ENCODE measurements at places on chromosomes 7 and 10. TPM values are rescaled to one million over a fixed set of nuclear protein-coding genes. Genes with fewer than 3 reads are reported as not detected.

GRCh38 chr7:374706-375311, 84.8 kb downstream of the FOXL3 start:
- H3K4me3 ChIP-seq: no peak overlapping the region
- no peak overlapping the region for H3K27ac ChIP-seq
- H3K27me3 ChIP-seq: no peaks in the 10 kb centered on the region
- no peaks in the 10 kb centered on the region for H3K36me3 ChIP-seq

DNA sequence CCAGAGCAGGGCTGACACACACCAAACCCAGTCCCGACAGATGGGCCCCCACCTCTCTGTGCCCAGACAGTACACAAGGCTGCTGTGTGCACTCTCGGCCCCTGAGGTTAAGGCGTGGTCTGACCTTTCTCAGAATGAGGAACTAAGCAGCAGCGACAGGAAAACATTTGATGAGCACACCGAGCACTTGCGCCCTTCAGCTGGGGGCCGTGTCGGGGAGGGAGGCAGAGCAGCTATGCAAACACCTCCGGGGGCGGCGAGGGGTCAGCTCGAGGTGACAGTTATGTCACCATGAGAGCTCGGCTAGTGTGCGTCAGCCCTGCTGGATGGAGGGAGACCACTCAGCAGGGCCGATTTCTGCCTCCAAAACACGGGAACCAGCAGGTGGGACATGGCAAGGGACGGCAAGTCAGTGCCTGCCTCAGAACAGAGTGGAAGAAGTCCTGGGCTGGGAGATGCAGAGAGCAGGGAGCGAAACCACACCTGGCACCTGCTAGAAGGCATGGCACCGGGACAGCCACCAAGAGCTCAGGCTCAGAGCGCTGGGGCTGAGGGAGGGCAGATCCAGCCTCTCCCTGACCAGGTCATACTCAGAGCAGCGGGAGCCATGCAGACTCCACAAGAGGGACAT, 57.4 kb downstream of the CHST15 start:
- DNase-seq: no peak
- no peak overlapping the region for H3K27ac ChIP-seq
- H3K36me3 ChIP-seq: peaks cover 19% of the 10 kb centered on the region
- peaks cover 4% of the 10 kb centered on the region for H3K4me1 ChIP-seq
- no peaks in the 10 kb centered on the region for H3K27me3 ChIP-seq
- no peak overlapping the region for H3K4me3 ChIP-seq

GRCh38 chr10:132786884-132787494, 1.0 kb upstream of the NKX6-2 start:
- H3K4me1 ChIP-seq: no peaks in the 10 kb centered on the region
- DNase-seq: no peak
- no peaks in the 10 kb centered on the region for H3K36me3 ChIP-seq
- H3K27me3 ChIP-seq: peaks cover 55% of the 10 kb centered on the region
- no peak overlapping the region for H3K27ac ChIP-seq

- H3K36me3 ChIP-seq: no peaks in the 10 kb centered on the region
- no peaks in the 10 kb centered on the region for H3K4me1 ChIP-seq
- no peak overlapping the region for H3K4me3 ChIP-seq
- H3K27me3 ChIP-seq: no peaks in the 10 kb centered on the region
These were observed 44.2 kb downstream of the JAZF1 start for GRCh38 chr7:28136420-28136819.

DNA sequence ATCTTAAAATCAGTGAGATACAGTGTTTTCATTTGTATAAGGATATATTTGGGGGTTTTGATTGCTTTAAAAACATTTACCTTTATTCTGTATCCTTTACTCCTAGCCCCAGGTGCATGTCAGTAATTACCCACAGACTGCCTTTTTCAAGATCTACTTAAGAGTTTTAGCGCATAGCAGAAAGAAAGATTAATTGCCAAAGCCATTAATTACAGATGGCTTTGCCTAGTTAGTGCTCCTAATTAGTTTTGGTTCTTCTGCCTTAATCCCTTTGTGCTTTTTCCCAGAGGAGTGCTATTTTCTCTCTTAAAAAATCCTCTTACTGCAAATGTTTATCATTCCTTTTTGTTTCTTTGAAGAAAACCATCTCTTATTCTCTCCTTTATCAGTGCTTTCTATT, 122.8 kb downstream of the MAPK8 start:
- DNase-seq: no peak
- peaks cover 10% of the 10 kb centered on the region for H3K4me1 ChIP-seq
- H3K4me3 ChIP-seq: no peak overlapping the region
- H3K27ac ChIP-seq: no peak overlapping the region
- no peaks in the 10 kb centered on the region for H3K27me3 ChIP-seq

- peak; percentile 55 for DNase-seq
- no peaks in the 10 kb centered on the region for H3K36me3 ChIP-seq
- H3K27ac ChIP-seq: no peak overlapping the region
- no peaks in the 10 kb centered on the region for H3K4me1 ChIP-seq
- H3K4me3 ChIP-seq: no peak overlapping the region
These were observed 22.5 kb downstream of the CFAP43 start for GRCh38 chr10:104209575-104210198.

GRCh38 chr7:106914018-106914607, 49.0 kb downstream of the PIK3CG start:
- H3K36me3 ChIP-seq: no peaks in the 10 kb centered on the region
- H3K4me1 ChIP-seq: no peaks in the 10 kb centered on the region
- DNase-seq: no peak
- H3K27me3 ChIP-seq: no peaks in the 10 kb centered on the region

- H3K36me3 ChIP-seq: no peaks in the 10 kb centered on the region
- no peak overlapping the region for H3K27ac ChIP-seq
- H3K4me3 ChIP-seq: no peak overlapping the region
These were observed 123.5 kb upstream of the ZNF32 start for GRCh38 chr10:43772171-43772570.

- no peak overlapping the region for H3K4me3 ChIP-seq
- H3K27ac ChIP-seq: peak overlapping the region; percentile 92
- H3K27me3 ChIP-seq: no peaks in the 10 kb centered on the region
- H3K4me1 ChIP-seq: peaks cover 50% of the 10 kb centered on the region
- no peaks in the 10 kb centered on the region for H3K36me3 ChIP-seq
- peak; percentile 96 for DNase-seq
These were observed 55.6 kb downstream of the STEAP1B start for GRCh38 chr7:22444181-22444971.

FAM25C gene
- not detected for total RNA-seq

GRCh38 chr10:51129946-51130544, 55.8 kb downstream of the PRKG1 start:
- no peaks in the 10 kb centered on the region for H3K4me1 ChIP-seq
- DNase-seq: no peak
- no peaks in the 10 kb centered on the region for H3K27me3 ChIP-seq
- H3K36me3 ChIP-seq: no peaks in the 10 kb centered on the region

Measured in endothelial cell of umbilical vein (primary cell).